ENCODE measurements at places on chromosomes 3 and 15.

DNA sequence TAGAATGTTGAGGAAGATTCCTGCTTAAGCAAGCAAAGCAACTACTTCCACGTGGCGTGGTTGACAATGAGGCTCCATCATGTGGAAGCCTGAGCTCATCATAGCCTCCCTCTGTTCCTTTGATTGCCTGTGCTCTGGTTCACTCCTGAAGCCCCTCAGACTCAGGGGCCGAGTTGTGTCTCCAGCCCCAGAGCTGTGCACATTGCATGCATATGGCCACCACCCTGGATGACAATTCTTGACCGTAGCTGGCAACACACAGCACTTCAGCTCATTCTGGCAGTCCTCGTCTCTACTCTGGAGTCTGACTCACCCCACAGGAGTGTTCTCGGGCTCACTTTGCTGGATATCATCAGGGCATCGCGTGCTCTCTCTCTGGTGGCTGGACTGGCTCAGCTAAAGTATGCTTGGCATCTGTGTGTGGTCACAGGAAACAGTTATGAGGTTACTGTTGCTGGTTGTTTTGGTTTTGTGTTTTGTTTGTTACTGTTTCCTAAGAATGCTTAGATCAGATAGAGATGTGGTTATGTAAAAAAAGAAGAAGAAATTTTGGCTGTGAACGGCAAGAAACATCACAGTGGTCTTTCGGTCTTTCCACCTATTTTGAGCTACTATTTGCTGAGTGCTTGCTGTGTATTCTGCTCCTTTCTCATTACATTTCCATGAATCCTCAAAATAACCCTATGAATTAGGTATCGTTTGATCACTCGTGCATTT is 41.6 kb upstream of the MRPS22 start:
- peak; percentile 86 for DNase-seq

DNA sequence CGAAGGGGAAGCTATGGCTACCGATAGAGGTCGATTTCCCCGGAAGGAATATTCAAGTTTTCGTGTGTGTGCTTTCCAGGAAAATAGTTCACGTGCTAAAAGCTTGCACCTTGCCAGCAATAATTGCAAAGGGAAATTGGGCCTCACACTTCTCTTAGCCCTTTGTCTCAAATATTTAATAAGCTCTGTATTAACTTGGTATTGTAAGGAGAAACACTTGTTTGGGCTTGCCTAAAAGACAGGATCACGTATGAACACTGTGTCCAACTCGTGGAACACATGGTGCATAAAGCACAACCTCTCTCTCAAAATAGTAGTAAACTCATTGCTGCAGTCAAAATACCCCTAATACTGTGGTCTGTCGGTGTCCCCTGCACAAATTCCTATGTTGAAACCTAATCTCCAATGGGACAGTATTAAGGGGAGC is 352 bp upstream of the TMF1 start:
- DNase-seq = no peak

DNA sequence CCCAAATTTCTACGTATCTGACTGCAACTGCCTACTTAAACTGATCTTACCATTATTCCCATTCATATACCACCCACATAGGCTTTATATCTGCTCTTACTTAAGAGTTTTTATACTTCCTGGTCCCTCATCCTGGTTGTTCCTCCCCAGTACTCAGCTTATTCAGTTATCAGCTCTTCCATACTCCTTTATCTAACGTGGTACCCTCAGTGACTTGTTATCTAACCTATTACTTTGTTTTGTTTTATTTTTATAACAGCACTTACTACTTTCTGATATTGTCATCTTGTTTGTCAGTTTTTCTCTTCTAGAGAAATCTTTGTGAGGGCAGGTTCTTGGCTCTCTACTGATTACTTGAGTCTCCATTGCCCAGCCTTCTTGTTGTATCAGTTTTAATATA is 100.6 kb downstream of the ZNF609 start:
- DNase-seq = no peak

GRCh38 chr15:73844356-73844755 is 29.0 kb upstream of the TBC1D21 start:
- DNase-seq = no peak

GRCh38 chr15:64686130-64686735 is 89.2 kb downstream of the RBPMS2 start:
- no peak for DNase-seq

DNA sequence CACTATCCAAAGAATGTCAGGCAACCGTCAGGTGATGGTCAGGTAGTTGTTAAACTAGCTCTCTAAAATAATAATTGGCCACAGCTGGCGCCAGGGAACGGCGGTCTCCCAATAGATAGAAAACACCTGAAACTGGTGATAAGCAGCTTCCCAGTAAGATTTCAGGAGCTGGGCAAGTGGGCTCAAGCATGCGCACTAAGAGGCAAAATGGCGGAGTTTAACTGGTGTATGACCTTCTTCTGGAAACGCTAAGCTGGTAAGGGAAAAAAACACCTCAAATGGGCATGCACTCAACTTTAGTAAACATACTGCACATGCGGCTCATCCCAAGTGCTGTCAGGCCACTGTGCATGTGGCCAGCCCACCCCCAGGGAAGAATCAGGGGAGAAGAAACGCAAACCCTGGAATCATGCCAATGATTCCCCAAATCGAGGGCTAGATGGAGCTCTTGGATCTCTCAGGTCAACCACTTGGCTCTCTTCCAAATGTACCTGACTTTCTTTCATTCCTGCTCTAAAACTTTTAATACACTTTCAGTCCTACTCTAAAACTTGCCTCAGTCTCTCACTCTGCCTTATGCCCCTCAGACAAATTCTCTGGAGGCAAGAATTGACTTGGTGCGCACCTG is 195.0 kb downstream of the ZNF621 start:
- DNase-seq = no peak

DNA sequence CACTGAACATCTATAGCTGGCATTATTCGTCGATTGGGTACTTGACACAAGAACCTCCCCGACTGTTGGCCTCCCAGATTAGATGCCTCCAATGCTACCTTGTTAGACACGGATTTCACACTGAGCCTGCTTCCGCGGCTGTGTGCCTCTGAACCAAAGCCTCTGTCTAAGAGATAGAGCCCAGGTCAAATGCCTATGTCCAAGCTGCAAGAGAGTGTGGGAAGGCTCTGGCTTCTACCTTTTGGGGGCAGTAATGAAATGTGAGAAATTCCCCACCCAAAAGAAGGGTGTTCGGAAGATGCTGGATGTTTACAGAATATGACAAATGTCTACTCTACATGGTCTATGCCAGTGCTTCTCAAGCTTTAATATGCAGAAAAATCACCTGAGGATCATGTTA is 2.0 kb upstream of the RPUSD2 start:
- DNase-seq = no peak

- DNase-seq = no peak
These were observed 35.8 kb upstream of the SLC24A5 start for GRCh38 chr15:48084759-48085590.

GRCh38 chr15:58002338-58003126 is 63.0 kb downstream of the ALDH1A2 start:
- no peak for DNase-seq

DNA sequence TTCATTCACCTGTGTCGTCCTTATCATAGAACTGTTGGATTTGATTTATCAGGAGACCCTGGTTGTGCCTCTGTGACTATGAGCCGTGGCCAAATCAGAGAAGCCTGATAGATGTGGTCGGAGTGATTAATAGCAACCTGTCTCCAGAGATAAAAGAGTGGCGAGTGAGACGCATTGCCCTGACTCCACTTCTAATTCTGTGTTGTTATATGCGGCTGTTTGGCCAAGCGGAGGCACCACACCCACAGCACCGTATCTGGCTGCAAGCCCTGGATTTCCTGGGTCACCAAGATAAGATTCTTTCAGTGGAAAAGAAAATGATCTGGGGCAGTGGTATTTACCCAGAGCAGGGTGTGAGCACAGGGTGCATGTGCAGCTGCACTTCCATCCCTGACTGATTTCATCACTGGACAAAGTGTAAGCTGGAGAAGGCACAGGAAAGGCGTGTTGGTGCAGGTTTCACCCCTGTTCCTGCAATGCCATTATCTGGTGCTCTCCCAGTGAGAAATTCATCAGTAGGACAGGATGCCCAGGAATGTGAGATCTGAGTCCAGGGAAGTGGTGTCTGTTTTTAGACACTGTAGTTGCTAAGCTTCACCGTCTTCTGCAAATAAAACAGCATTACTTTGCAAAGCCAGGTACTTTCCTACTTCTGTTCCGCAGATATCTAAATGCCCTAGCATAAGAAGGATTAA is 84.6 kb downstream of the CD47 start:
- DNase-seq = no peak

- no peak for DNase-seq
These were observed 30.5 kb downstream of the DNAJB8 start for GRCh38 chr3:128436214-128436613.

DNA sequence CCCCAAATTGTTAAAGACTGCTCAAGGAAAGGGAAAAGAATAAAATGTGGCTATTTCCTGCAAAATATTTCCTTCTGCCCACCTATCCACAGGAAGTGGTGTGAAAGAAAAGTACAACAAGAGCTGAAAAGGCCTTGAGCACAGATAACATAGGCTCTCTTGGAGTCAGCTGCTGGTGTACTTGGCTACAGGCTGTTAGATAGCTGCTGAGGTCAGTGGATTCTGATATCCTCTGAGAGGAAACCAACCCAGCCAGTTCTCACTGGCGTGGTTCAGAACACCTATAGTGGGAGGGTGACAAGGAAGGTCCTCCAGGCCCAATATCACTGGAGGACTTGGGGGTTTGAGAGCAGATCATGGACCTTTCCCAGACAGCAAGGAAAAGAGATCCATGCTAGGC is 124.4 kb upstream of the GAP43 start:
- no peak for DNase-seq

GRCh38 chr15:70451821-70452653 is 311.3 kb downstream of the UACA start:
- DNase-seq = no peak

- no peak for DNase-seq
These were observed 367.2 kb upstream of the AGTR1 start for GRCh38 chr3:148330542-148330941.

- no peak for DNase-seq
These were observed 452.6 kb downstream of the TAFA4 start for GRCh38 chr3:68479779-68480178.

- DNase-seq = no peak
These were observed 61.0 kb upstream of the AGBL1 start for GRCh38 chr15:86018679-86019078.

DNA sequence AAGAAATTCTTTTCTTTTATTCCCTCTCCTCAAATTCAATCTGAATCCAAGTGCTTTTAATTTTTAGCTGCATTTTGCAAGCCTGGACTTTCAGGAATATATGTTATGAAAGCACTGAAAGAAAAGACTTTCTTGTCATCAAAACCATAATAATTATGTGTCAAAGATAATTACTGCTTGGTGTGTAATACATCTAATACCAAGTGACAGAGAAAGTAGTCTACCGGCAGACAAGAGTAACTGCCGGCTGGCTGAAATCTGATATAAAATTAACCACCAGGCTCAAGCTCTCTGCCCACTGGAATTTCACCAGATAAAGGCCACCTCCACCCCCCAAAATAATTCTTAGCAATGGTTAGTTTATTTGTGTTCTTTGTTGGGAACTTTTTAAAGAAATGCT is 220.9 kb upstream of the CDIN1 start:
- no peak for DNase-seq

DNA sequence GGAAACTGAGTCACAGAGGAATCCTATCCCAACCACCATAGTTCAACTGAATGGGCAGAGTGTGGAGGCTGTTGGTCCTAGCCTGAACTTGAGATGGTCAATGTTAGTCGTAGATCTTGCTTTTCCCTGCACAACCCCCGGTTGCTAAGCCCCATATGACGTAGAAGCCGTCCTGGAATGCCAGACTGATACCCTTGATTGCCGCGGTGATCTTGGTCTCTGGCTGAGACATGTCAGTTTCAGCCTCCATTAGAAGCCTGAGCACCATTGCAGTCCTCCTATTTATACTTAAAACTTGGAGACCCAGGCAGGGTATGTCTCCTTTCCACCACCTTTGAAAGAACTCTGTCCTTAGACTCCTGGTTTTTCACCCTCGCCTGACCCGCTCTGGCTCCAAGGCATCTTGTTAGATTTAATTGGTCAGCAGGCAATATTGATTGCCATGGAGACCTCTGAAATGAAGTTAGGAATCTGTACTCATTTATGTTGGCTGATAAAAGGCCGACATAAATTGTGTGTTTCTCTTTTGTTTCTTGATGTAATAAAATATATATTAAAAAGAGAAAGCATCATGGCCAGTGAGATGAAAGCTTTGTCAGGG is 53.4 kb downstream of the RPLP1 start:
- DNase-seq = no peak

GRCh38 chr3:134344560-134344959 is 29.7 kb downstream of the AMOTL2 start:
- no peak for DNase-seq

DNA sequence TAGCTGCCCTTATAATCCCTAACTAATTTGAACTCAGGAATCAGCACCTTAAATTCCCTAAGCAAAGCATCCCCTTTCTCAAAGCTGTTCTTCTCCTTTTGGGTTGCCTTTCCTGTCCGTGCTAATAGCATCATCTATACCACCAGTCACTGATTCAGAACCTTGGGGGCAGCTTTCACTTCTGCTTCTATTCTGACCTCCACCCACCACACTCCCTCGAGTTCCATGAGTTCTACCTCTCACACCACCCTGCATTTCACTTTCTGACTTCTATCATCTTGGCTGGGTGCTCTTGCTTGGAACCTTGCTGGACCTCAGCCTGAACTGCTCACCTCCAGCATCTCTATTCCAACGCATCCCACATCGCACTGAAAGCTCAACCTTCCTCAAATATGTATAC is 55.4 kb upstream of the KCNMB2 start:
- DNase-seq = no peak

- DNase-seq = no peak
These were observed 73.5 kb upstream of the SCN5A start for GRCh38 chr3:38722781-38723568.

- DNase-seq = no peak
These were observed 17.0 kb downstream of the IREB2 start for GRCh38 chr15:78454992-78455391.

- DNase-seq = no peak
These were observed 11.0 kb downstream of the TCF12 start for GRCh38 chr15:56929399-56929798.

DNA sequence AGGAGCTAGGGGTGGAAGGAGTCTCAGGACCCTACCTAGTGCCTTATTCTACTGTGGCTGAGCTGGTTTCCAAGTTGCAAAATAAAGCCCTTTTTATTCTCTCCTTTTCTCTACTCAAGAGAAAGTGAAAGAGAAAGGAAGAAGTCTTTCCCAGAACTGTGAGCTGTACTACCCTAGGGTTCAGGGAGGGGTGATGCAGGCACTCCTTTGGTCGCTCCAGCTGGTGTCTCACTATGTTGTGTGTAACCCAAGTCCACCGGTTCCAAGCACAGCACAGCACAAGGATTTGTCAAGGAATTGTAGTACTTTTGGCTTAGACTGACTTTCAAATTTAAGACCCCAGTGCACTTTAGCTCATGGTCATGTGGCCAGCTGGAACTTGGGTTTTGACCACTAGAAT is 1721.7 kb downstream of the OTOL1 start:
- DNase-seq = no peak

DNA sequence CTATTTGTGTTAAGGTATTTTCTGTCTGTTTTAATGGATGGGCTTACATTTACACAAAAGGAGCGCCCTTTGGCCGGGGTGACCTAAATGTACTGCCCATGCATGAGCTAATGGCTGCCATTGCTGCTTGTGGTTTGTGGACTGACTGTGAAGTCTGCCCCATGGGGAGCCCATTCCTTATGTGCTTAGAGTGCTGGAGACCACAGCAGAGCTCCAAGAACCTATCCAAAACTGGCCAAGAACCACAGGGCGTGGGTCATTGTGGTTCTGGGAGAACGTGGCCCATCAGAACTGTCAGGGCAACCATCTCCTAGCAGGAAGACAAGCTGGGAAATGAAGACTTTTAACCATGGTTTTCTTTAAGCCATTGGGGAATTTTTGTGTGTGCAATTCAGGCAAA is 105.3 kb downstream of the CHDH start:
- no peak for DNase-seq
